ENCODE measurements at places on chromosomes 12 and 14.

GRCh38 chr12:127121494-127122084 is 1145.4 kb upstream of the TMEM132C start:
- no peak for DNase-seq

DNA sequence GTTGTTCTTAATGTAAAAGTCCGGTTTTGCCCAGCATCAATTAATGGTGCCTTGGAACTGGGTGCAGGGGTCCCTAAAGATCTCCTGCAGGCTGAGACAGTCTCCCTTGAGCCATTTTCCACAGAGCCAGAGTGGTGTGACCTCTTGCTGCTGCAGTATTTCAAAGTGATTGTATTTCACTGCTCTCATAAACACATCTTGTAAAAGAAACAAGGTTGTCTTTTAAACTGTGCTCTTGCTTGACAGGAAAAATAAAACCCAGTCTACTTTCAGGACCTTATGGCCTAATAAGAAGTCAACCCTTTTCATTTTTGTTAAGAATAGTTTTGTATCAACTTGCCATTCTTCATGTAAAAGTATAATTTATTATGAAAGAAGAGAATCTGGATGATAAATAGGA is 44.7 kb downstream of the TMEM117 start:
- DNase-seq: no peak

- DNase-seq: no peak
Measured at GRCh38 chr14:30864934-30865333, 9.4 kb upstream of the COCH start.

DNA sequence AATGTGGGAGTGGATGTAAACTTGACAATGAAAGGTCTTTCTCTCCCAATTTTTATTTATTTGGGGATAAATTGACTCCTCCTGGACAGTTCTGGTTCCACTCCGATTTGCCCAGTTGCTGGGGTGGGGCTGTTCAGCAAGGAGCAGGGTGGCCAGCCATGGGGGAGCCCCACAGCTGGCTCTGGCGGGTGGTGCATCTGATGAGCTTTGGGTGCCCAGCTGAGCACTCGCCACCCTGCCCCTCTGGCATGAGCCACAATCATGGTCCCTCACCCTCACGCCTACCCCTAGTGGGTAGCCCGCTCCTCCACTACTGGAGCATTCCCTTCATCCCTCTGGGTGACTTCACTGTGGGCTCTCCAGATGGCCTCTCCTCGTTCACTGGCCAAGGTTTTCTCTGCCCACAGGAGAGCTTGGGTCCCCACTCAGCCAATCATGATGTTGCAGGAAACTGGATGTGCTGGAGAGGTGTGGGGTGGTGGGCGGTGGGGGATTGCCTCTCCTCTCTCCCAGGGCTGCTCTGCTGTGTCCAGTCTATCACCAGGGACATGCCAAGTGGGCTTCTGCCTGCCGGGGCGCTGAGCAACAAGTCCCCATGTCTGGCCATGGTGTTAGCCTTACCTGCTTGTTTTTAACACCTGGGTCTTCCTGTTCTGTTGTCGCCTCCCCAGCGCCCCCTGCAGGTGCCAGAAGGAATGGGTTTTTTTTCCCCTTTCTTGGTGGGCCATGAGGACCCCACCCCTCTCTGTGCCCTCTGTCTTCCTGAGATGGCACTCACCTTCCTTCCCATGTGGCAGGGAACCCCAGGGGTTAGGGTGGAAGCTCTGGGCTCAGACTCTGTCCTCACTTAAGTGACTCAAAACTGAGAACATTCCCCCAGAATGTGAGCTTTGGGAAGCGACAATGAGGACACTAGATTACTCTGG is 3.4 kb downstream of the CYP46A1 start:
- DNase-seq: no peak

GRCh38 chr14:56065621-56066290 is 52.5 kb upstream of the PELI2 start:
- DNase-seq: no peak

- no peak for DNase-seq
Measured at GRCh38 chr12:127822809-127823411, 444.1 kb upstream of the TMEM132C start.

- no peak for DNase-seq
Measured at GRCh38 chr14:73180385-73180805, 44.1 kb downstream of the PSEN1 start.

- peak; percentile 11 for DNase-seq
Measured at GRCh38 chr14:92316937-92317336, 6.0 kb upstream of the SLC24A4 start.

DNA sequence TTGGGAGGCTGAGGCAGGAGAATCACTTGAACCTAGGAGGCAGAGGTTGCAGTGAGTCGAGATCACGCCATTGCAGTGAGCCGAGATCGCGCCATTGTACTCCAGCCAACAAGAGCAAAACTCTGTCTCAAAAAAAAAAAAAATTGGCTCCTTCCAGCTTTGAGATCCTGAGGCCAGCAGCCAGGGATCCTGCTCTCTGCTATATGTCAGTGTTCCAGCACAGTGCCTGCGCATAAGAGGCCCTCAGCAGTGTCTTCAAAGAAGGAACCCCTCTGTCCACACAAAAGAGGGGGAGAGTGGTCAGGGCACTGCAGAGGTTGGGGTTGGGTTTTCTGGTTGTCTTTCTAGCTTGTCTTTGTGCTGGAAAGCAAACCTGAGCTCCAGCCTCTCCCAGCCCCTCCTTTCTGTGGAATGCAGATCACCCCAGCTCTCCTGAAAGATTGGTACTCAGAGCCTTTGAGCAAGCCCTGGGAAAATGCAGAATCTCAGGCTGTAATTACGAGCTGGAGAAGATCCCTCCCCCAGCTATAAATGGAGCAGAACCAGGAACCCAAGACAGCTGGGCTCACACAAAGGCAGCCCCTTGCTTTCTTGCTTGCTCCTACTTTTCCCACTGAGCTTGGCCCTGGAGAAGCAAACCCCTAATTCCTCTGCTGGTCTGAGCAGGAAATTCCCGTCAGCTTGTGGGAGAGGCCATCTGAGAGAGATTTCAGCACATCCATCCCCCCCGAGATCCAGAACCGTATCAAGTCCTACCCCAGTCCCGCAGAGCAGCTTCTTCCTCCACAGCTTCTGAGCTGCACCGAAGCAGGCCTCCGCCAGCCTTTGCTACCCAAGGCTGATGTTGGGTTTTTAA is 205.7 kb downstream of the ZFP36L1 start:
- no peak for DNase-seq

GRCh38 chr14:104865631-104866441 is 768 bp downstream of the CEP170B start:
- no peak for DNase-seq

GRCh38 chr12:1591034-1591433 is 3.3 kb downstream of the FBXL14 start:
- DNase-seq: no peak
